ENCODE measurements at places on chromosomes 12 and 14. TPM values are rescaled to one million over a fixed set of nuclear protein-coding genes. Genes with fewer than 3 reads are reported as not detected.

Gene MYO1A
- 0.11 TPM for polyA plus RNA-seq

DNA sequence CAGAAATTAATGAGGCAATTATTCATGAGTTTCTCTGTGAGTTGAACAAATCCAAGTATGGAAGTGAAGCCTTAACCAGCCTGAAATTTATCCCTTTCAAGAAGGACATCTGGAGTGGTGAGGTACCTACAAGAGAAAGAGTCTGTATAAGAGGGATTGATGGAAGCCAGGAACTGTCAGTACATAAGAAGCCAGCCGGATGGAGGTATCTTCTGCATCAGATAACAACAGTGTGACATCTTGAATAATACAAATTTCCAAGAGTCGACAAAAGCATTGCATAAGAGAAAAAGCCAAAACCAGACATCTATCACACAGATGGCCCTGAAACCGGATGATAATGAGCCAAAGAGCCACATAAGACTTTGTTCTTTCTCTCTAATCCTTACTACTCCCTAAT lies 781.2 kb downstream of the FLRT2 start:
- DNase-seq, result no peak

- DNase-seq, result peak; percentile 44
These were observed 77.2 kb downstream of the SERPINA3 start for GRCh38 chr14:94689218-94689984.

Gene HOXC5
- 1.4 TPM for polyA plus RNA-seq

DNA sequence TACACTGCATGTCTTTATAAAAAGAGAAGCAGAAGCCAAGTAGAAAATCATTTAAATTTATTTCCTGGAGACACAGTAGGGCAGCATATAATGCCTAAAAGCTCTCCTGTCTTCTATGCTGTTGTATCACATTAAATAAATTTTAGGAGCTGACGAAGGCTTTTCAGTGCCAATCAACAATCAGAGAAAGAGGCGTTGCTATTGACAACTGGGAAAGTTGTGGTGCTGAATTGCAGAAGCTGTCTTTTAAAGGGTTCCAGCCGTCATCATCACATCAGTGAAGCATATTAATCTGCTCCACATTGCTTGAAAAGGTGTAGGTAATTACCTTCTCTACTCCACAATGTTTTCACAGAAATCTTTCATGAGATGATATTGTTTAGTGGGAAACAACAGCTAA lies 103.9 kb downstream of the FSCB start:
- no peak for DNase-seq

DNA sequence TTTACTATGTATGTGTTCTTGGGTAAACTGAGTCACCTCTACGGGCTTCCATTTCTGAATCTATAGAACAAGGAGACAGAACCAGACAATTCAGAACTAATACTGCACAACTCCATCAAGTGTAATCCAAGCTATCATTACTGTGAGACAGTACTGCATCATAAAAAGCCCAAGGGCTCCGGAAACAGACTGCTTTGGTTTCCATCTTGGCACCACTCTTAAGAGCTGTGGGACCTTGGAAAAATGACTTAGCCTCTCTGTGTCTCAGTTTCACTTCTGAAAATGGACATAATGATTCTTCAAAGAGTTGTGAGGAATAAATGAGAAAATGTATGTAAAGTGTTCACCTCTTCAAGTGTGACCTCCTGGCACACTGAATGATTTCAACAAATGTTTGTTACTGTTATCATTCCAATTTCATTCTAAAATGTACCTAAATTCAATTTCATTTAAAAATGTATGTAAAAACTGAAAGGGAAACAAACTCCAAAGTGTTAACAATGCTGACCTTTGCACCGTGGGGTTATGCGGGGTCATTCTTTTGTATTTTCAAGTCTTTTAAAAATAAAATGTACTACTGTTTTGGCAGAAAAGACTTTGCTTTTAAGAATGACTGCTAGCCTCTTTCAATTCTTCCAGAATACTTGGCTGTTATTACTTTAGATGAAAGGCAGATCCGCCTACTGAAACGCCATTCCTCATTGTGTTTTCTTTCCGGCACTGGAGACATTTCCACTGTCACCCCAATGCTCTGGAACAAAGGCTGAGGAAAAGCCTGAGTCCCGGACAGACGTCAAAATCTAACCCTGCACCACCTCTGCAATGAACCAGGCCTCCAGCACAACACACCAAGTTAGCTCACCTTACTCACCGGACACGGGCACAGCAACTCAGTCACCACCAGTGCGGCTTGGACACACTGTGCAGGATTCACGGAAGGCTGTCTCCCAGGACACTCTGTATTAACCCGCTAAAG lies 62.8 kb downstream of the TMCC3 start:
- no peak for DNase-seq

Gene TRIM9
- polyA plus RNA-seq, result 2.5 TPM

Gene LRRC43
- polyA plus RNA-seq, result 4.4 TPM

DNA sequence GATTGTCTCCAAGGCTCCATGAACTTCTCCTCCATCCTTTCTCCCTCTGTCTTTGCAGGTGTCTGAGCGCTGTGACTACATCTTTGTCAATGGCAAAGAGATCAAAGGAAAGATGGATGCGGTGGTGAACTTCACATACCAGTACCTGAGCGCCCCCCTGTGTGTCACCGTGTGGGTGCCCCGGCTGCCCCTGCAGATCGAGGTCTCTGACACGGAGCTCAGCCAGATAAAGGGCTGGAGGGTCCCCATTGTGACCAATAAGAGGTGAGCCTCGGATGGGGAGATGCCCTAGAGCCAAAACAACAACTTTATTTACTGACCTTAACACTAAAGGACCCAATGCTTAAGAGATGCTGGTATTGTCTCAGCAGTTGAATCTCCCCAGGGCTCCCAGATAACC lies 130.0 kb downstream of the SLC15A4 start:
- DNase-seq, result no peak

- DNase-seq, result no peak
These were observed 467.1 kb downstream of the ATP23 start for GRCh38 chr12:58408516-58408915.

Data from right renal cortex interstitium (tissue), 3 donors.